ENCODE measurements at places on chromosomes 1 and 21.

GRCh38 chr1:181429462-181429861 is 53.9 kb upstream of the CACNA1E start:
- DNase-seq = no peak

- DNase-seq = no peak
Observed at GRCh38 chr1:27958513-27958912, 1.3 kb upstream of the XKR8 start.

GRCh38 chr1:241079459-241079858 is 277.5 kb downstream of the RGS7 start:
- no peak for DNase-seq

GRCh38 chr1:175164751-175165150 is 27.8 kb downstream of the KIAA0040 start:
- DNase-seq = no peak

DNA sequence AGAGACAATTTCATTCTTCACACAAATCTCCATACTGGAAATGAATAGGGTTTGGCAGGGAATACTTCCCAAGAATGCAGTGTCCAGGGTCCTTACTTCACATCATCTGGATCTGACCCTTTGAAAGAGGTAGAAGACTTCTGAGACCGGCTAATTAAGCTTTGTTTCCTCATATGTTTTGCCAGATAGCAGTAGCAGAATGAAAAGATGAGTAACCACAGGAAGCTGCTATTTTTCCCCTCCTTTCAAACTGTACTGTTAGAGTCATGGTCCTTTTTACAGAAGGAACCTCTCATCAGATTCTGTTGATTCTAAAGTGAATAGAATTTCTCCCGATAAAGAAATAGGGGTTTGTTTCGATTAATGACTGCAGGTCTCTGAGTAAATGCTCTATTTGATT is 1.4 kb upstream of the OLFML3 start:
- DNase-seq = no peak

DNA sequence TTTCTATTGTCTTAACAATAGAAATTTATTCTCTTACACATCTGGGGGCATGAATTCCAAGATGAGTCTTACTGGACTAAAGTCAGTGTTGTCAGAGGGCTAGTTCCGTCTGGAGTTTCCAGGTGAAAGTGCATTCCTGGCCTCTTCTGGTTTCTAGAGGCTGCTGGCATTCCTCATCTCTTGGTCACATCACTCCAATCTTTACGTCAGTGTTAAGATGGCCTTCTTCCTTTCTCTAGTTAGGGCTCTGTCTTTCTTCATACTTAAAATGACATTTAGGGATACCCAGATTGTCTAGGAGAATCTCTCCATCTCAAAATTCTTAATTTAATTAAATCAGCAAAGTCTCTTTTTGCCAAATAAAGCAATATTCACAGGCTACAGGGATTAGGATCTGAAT is 13.3 kb upstream of the PDC start:
- no peak for DNase-seq

GRCh38 chr1:6267686-6268322 is 6.9 kb upstream of the GPR153 start:
- DNase-seq = no peak

DNA sequence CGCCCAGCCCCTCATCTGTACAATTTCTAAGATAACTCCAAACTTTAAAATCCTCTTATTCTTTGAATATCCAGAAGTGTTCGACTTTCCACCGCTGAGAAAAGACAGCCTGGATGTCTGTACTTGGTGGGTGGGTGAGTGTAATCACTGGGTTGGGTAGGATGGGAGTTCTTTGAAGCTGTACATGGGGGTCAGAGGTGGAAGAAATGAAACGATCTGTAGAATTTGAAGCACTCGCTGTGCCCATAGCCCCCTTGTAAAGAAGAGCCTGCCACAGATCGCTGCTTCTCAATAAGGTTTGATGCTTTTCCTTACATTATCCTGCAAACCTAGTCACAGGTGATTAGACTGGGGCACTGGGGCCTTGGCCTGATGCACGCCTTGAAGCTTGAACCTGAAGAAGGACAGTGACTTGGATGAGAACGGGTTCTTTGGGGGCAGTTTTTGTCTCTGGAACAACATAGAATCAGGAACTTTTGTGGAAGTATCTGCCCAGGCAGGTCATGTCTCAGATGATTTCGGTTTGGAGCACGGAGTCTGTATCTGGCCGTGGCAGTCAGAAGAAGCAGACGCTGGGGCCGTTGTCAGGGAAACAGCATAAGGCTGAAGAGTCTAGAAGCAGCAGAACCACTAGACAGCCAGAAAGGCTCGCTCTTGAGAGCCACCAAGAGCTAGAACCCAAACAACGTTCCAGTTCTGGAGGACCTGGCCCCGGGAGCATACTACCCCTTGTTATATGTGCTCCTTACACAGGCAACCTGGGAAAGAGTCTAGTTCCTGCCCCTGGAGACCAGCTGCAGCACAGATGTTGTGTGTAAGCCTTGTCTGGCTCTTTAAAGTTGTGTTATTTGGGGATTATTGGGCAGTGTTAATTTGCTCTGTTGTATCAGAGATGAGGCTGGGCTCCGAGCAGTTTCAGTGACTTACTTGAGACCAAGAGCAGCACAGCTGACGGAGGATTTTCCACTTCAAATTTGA is 45.1 kb upstream of the SCCPDH start:
- no peak for DNase-seq

GRCh38 chr21:42093991-42094421 is 22.9 kb downstream of the UMODL1 start:
- DNase-seq = no peak

DNA sequence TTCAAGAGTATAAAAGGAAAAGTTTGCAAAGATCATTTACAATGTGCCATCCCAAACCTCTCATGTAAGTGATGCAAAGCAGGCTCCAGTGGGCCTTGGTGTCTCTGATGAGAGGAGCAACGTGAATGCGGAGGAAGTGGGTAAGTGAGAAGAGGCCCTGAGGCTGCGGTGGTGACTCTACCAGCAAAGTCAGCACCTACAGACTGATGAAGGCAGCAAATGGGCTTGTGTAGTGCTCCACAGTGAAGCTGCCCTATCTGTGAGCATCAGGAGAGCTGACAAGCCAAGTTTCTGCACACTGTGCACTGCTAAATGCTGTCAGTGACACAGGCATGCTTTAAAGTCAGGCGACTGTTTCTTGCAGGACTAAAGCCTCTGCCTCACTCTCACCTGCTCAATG is 15.6 kb upstream of the RAP1A start:
- no peak for DNase-seq

DNA sequence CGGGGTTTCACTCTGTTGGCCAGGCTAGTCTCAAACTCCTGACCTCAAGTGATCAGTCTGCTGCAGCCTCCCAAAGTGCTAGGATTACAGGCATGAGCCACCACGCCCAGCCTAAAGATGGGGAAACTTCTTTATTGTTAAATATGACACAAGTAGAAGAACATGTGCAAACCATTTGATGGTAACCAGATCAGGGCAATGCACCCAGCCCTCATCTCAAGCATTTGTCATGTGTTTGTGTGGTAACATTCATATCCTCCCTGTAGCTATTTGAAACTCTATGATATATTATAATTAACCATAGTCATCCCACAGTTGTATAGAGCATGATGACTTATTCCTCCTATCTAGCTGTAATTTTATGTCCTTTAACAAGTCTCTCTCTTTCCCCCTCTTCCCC is 119.5 kb upstream of the TMPRSS2 start:
- DNase-seq = no peak

DNA sequence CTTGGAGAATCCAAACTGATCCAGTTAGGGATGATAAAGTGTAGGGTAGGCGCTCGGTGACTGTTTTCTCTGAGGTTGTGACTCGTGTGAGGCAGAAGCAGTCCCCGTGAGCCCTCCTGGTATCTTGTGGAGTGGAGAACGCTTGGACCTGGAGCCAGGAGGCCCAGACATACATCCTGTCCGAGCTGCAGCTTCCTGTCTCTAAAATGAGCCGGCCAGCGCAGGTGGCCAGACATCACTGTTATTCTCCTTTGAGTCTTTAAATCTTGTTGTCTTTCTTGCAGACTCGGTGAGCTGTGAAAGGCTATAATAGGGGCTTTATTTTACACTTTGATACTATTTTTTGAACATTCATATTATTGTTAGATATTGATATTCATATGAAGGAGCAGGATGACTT is 12.3 kb downstream of the PCSK9 start:
- no peak for DNase-seq

DNA sequence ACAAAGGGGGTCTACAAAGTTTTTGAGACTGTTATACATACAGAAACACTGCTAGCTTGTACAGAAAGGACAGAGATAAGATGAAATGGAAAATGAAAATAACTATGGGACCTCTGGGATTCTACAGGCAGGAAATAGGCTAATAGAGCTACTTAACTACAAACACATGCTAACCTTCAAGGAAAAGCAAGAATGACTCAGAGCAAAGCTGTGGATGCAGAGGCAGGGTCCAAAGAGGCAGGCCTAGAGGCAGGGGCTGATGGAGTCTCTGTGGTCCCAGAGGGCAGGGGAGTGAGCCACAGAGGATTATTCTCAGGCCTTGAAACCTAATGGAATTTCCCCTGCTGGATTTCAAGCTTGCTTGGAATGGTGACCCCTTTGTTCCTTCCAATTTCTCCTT is 18.7 kb upstream of the GOLT1A start:
- DNase-seq = no peak

GRCh38 chr1:119225831-119226230 is 85.4 kb upstream of the WARS2 start:
- DNase-seq = peak; percentile 55

- no peak for DNase-seq
Observed at GRCh38 chr1:167578939-167579521, 25.5 kb upstream of the CREG1 start.

DNA sequence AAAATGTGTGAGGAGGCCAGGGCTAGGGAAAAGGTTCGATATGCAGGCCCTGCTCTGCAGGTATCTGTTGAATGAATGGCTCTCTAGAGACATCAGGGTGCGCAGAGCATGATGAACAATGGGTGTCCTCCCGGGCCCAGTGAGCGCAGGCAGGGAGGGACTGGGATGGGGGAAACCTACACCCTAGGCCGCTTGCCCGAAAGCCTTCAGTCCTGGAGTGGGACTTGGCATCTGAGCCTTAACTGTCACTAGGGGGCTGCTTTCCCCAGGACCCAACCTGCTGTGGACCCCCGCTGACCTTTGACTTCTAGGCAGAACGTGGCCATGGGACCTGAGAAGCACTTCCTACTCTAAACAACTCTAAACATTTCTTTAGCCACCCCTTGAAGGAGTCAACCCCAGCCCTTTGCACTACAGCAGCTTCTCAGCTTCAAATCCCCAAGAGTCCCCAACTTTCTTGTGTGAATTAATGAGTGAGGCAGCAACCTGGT is 444 bp upstream of the MAP3K6 start:
- DNase-seq = no peak

DNA sequence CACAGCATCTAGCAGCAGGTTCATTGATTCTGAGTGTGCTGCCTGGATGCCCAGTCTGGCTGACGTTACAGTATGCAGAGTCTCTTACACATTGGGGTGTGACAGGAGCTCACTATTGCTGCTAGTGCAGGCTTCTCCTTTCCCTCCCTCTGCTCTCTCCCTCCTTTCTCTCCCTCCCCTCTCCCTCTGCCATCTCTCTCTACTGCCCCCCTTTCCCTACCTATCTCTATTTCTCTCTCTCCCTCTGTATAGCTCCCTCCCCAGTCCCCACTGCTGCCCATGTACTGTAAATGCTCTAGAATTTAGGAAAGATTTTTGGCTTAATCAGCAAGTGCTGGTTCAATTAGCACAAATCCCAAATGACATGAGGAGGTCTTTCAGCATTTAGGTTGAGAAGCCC is 62.8 kb downstream of the PCBP3 start:
- no peak for DNase-seq
